ENCODE measurements at places on chromosomes 4 and X. TPM values are rescaled to one million over a fixed set of nuclear protein-coding genes. Genes with fewer than 3 reads are reported as not detected.

LIMCH1 gene
- 18.6 TPM for total RNA-seq

C4orf33 gene
- 9.4 TPM for total RNA-seq

DCAF12L2 gene
- not detected for total RNA-seq

RAI2 gene
- total RNA-seq = 0.25 TPM

UGT2B17 gene
- not detected for total RNA-seq

- no peak overlapping the region for H3K4me3 ChIP-seq
- no peak overlapping the region for H3K27ac ChIP-seq
- no peaks in the 10 kb centered on the region for H3K4me1 ChIP-seq
- no peak for DNase-seq
- no peaks in the 10 kb centered on the region for H3K27me3 ChIP-seq
Observed at GRCh38 chrX:42437211-42437610, 340.8 kb downstream of the PPP1R2C start.

- H3K4me3 ChIP-seq = no peak overlapping the region
- H3K4me1 ChIP-seq = peaks cover 27% of the 10 kb centered on the region
- H3K27me3 ChIP-seq = no peaks in the 10 kb centered on the region
- no peak for DNase-seq
Observed at GRCh38 chr4:183337349-183337748, 15.1 kb upstream of the CLDN24 start.

- peaks cover 43% of the 10 kb centered on the region for H3K27me3 ChIP-seq
- H3K4me3 ChIP-seq = no peak overlapping the region
- H3K36me3 ChIP-seq = no peaks in the 10 kb centered on the region
- no peak overlapping the region for H3K27ac ChIP-seq
- H3K4me1 ChIP-seq = no peaks in the 10 kb centered on the region
Observed at GRCh38 chr4:7194251-7195140, 2.2 kb downstream of the SORCS2 start.

DNA sequence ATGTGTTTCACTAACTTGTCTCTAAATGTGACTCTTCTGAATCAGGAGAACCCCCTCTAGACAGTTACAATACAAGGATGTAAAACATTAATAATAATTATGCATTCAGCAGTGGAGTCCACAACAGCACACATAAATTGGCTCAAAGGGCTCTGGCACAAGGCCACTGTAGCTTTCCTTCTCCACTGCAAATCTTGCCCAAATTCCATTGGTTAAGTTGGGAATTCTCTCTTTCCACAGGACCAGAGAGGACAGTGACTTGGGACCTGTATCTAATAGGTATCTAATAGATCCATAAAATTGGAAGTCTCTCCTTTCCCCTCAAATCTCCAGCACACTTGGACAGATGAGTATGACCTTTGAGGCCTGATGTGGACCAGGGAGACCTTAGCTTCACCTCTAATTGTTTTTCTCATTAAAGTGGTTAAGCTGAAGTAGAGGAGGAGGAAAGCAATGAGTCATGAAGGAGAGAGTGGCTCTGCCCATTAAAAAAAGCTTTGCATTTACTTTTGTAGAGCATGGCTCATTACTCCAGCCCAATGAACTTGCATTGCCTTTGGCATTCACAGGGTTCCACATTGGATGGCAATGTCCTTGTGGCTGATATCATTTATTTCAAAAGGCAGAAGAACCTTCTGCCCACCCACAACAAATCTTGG lies 72.3 kb upstream of the SH3RF1 start:
- H3K4me1 ChIP-seq = no peaks in the 10 kb centered on the region
- DNase-seq = no peak
- no peak overlapping the region for H3K27ac ChIP-seq
- H3K4me3 ChIP-seq = no peak overlapping the region
- H3K36me3 ChIP-seq = no peaks in the 10 kb centered on the region

DNA sequence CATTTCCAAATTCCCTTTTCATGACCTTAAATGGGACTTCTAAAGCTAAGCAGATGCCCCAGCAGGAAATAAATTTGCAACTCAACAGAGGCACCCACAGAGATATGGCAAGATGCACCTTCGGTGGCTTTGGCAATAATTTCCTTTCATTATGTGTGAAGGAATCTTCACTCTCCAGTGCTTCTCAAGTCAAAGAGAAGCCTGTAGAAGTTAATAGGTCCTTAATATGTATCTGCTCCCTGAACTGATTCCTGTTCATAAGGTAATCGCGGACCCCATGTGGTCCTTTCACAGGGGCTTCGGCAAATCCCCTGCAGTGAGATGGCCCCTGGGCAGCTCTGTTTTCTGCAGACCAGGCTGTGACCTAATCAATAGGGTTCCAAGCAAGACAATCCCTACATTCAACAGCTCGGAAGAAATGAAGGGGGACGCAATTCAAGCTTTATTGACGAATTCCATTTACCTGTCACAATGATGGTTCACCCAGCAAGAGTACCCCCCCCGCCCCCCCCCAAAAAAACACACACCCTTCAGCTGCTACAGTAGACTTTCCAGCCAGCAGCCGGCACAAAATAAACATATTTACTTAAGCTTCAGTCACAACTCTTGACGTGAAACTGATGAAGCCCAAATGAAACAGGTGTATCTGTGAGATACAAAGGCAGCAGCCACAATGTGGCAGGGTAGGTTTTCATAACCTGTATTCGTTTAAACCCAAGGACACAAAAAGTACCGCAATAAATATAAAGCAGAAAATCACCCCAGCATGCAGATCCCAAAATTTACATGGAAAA lies 35.3 kb downstream of the FAT1 start:
- no peak overlapping the region for H3K27ac ChIP-seq
- no peaks in the 10 kb centered on the region for H3K4me1 ChIP-seq
- H3K27me3 ChIP-seq = no peaks in the 10 kb centered on the region
- H3K4me3 ChIP-seq = no peak overlapping the region

DNA sequence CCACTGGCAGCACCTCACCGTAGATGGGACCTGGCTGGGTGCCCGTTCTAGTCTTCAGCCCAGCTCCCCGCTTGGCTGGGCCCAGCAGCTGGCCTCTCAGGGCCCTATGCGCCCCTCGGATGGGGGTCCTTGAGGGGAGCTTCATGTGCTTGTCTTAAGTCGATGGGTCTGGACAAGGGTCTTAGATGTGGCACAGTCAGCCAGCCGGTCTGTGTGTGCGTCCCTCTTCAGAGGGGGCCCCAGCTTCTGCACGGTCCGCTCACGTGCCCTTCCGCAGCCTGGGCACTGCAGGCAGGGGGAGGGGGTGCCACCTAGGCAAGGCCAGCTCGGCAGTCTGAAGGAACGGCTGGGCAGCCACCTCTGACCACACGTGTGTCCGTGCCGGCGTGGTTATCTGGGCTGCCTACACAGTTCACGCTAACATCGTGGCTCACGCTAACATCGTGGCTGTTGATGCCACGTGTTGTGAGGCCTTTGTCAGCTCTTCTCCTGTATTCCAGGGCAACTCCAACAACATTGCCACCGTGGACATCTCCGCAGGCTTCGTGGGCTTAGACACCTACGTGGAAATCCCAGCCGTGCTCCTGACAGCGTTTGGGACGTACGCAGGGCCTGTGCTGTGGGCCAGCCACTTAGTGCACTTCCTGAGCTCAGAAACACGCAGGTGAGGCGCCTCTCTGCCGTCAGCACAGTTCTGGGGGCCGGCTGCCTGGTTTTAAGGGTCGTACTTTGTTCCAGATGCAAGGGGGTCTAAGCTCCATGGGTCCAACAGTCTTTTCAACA lies 34.5 kb downstream of the PIGG start:
- DNase-seq = no peak
- H3K27me3 ChIP-seq = no peaks in the 10 kb centered on the region
- no peaks in the 10 kb centered on the region for H3K4me1 ChIP-seq
- H3K27ac ChIP-seq = no peak overlapping the region
- no peak overlapping the region for H3K4me3 ChIP-seq

- no peaks in the 10 kb centered on the region for H3K27me3 ChIP-seq
- H3K4me3 ChIP-seq = no peak overlapping the region
- DNase-seq = peak; percentile 11
Observed at GRCh38 chrX:9942086-9942485, 25.1 kb upstream of the CLDN34 start.
